Stomach (tissue), 19 donors: ENCODE measurements at places on chromosomes 12 and 14.

DNA sequence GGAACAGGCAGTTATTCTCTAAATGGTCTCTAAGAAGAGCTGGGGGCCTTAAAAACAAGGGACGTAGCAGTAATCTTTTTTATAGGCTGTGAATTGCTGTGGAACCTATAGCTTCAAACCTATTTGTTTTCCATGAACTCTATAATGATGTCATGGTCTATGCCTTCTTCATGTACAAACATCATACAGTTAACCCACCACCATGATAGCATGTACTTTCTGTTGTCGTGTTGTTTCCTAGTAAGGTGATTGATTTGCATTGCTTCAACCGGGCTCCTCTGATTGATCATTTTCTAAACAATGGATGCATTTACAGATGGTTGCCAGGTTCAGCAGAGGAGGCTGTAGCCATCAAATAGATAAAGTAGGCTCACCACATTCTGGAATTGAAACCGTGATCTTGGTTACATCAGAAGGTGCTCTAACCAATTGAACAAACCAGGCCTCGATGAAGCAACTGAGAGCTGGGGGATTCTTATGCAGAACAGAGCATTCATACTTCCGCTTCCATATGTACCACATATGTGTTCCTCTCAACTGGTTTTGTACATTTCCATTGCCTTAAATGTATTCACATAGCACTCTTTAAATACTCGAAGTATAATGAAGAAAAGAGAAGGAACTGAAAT is 25.6 kb upstream of the PCNX1 start:
- DNase-seq, result no peak

GRCh38 chr14:69701291-69701690 is 65.7 kb upstream of the SRSF5 start:
- no peak for DNase-seq

DNA sequence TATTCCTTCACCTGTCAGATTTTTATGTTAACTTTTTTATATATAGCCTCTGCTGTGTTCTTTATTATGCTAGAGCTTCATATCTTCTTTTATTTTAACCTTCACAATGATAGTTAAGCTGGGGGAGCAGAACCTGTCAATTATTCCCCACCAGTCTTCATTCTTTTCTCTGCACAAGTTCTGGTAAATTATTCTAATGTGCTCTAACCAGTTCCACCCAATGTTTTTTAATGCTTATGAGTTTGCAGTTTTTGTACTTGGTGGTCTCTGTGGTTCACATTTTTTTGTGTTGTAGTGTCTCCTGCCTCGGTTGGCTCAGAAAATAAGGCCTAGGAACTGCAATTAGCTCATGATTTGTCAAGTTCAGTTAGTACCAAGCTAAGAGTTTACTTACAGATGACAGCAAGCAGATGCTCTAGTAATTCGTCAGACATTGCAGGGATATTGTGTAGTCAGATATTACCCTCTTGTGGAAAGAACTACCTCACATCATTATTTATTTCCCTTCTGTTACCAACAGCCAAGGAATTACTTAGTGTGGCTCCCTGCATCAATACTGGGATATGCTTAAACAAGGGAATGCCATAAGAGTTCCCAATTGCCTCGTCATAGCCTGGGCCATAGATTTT is 14.5 kb downstream of the DYRK2 start:
- DNase-seq, result peak; percentile 59

DNA sequence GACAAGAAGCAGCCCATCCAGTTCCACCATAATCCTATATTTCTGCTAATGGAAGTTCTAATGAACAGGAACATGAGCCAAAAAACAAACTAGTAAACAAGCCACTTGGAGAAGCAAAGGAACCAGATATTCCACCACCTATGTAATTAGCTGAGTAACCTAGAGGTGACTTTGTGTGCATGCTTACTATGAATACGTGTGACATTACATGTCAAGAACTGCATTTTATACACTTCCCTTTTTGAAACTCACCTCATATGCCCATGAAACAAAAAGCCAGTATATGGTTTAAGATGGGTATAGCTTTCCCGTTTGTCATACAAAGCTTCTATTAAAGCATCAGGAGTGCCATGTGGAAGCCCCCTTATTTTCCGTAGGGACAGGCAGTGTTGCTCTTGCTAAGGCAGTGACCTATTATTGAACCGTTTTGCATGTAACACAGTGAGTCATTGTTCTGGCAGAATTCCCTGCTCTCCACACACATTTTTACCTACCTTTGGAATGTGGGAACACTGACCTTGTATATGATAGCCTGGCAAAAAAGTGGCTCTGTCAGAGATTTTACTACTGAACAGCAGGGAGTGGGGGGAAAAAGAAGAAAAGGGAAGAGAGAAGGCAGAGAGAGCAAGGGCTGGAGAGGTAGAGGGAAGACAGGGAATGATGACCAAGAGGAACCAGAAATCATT is 34.8 kb upstream of the FRMD6 start:
- peak; percentile 75 for DNase-seq

GRCh38 chr14:79332504-79333197 is 878.7 kb downstream of the DIO2 start:
- DNase-seq, result no peak

DNA sequence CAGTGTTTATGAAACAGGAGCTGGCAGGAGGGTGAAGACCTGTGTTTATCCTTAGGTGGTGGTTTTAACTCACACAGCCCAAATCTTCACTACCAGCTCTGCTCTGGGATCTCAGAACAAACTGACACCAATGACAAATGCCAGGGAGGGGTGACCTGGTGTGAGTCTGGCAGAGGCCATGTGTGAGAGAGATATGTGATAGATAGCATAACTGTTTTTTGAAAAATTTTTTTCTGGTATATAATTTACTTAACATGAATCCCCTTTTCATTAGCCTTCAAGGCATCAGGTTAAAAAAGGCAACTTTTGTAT is 51.5 kb downstream of the SLC38A4 start:
- no peak for DNase-seq

DNA sequence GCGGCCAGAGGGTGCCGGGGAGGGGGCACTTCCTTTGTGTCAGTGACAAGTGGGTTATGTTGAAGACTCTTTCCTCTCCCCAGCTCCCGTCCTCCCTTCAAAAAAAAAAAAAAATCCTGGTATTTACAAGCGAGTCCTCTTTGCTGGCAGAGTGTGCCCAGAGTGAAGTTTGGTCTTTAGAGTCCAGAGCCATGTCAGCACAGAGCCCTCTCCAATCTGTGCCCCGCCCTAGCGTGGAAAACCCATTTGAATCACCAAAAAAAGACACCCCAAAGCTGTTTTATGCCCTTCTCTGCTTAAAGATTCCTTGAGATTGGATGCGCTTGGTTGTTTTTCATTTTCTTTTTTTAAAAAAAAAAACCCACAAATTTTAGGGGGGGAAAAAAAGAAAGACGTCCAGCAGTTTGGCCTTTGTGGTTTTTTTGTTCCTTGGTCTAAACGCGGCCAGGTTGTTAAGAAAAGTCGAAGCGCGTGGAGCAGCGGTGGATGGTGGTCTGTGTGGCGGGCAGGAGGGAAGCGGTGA is 3.3 kb downstream of the NKX2-1 start:
- no peak for DNase-seq

DNA sequence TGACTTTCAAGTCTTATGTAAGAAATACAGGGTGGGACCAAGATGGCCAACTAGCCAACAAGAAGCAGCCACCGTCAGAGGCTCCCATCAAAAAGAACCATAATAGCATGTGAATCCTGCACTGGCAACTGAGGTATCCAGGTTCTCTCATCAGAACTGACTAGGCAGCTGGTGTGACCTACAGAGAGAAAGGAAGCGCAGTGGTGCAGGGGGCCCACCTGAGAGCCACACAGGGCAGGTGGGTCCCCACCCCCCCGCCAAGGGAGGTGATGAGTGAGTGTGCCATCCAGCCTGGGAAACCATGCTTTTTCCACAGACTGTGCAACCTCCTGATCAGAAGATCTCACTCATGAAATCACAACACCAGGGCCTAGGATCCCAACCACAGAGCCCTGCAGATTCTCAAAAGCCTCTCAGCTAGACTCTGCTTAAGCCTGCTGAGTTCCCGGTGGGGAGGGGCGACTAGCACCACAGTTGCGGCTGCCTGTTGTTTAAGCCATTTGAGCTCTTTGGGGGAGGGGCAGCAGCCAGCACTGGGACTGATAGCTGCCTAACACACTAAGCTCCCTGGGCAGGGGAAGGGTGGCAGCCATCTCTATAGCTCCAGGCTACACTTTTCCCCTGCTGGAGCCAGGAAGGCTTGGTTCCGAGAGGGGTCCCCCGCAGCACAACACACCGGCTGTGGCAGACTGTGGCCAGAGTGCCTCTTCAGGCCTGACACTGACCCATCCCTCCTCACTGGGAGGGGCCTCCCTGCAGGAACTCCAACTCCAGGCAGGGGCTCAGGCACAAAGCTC is 75.3 kb downstream of the GARIN6 start:
- DNase-seq, result no peak

- no peak for DNase-seq
These were observed 11.1 kb downstream of the AQP6 start for GRCh38 chr12:49983892-49984291.

- no peak for DNase-seq
These were observed 91.4 kb downstream of the DNAH10 start for GRCh38 chr12:123853396-123854070.

GRCh38 chr12:67741270-67741669 is 92.7 kb downstream of the DYRK2 start:
- DNase-seq, result no peak

GRCh38 chr12:110744601-110745264 is 2.0 kb upstream of the PPP1CC start:
- DNase-seq, result peak; percentile 64

- no peak for DNase-seq
These were observed 1.0 kb downstream of the RNF41 start for GRCh38 chr12:56220611-56221231.

DNA sequence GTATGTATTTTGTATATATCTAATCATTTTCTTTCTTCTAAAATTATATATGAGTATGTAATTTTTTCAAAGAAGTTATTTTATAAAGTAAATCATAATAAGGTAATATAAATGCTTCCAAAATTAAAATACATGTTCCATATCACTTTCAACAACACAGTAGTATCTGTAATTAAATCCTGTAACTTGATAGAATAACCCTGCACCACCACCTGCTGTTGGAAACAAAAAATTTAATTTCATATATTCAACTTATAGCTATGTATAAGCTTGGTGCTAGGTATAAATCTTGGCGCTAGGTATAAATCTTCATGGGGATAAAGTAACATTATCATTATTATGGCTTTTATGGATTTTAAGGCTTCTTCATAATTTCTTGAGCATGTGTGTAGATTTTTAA is 149.7 kb upstream of the DCN start:
- DNase-seq, result no peak

DNA sequence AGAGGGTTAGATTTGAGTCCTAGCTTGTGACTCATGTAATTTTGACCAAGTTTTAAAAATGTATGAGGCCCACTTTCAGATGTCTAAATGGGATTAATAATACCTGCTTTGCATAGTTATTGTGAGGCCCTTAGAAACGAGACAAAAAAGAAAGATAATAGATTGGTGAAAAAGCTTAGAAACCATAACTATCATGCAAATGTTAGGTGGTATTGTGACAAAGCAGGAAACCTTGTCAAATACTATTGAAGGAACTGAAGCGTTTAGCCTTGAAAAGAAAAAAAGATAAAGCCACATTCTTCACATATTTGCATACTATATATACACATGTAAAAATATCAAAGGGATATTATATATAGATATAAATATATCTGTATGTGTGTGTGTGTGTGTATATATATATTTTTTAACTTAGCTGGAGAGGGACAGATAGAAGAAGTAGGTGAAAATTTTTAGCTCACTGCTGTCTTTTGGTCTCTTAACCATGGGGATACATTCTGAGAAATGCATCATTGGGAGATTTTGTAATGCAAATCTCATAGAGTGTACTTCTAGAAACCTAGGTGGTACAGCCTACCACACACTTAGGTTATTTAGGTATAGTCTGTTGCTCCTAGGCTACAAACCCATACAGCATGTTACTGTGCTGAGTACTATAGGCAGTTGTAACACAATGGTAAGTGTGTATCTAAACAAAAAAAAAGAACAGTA is 270.3 kb downstream of the CCDC91 start:
- DNase-seq, result no peak

DNA sequence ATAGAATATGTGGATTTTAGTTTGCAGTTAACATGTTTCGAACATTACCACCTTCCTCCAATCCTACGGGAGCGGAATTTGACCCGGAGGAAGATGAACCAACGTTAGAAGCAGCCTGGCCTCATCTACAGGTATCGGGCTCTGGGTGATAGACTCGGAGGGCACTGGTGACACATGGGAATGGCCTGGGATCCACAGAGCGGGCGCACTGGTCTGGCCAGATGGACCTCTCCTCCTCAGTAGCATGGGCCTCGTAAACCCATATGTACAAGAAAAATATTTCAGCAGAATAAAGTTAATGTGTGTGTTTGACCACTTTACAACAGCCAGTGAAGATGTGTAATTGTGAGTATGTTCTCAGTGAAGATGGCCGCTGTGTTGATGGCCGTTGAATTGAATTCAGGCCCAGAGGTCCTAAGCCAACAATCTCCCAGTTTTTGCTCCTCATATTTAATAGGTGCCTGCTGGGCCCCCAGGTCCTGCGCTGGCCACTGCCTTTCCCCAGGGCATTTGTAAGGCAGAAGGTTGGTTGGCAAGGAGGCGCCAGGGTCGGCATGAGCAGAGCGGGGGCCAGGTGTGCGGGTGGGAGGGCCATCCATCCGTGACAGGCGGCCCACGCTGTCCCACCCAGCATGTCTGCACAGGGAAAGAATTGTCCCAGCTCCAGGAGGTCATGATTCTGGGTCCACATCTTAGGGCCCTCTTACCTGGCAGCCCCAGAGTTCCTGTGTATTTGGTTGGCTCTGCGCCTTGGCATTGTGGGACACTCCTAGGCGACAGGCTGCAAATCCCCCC is 82.0 kb upstream of the DYNC1H1 start:
- DNase-seq, result no peak

GRCh38 chr12:57094208-57095160 is 5.6 kb downstream of the NAB2 start:
- DNase-seq, result no peak

- DNase-seq, result no peak
These were observed 123.4 kb downstream of the KSR2 start for GRCh38 chr12:117845271-117845904.

GRCh38 chr14:68924186-68925158 is 54.6 kb downstream of the ACTN1 start:
- no peak for DNase-seq

DNA sequence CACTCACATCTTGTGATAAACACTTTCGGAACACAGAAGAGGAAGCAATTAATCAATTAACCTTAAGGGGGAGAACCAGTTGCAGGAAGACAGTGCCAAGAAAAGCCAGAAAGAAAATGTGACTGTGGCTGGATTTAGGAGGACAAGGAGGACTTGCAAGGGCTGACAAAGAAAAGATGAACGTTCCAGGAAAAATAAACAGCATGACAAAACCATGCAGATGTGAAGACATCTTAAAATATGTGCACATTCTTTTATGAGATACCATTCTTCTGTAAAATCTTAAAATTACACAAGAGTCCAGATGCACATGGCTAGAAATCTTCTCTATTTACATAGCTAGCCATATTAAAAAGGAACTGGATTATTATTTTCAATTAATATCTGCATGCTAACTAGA is 33.4 kb downstream of the KITLG start:
- no peak for DNase-seq

GRCh38 chr14:36177489-36177888 is 967 bp upstream of the PTCSC3 start:
- no peak for DNase-seq

GRCh38 chr14:75724414-75725204 is 63.6 kb downstream of the TTLL5 start:
- no peak for DNase-seq
